ENCODE measurements at places on chromosomes 5 and 9.
A peak's percentile ranks its signal among the peaks of the same experiment; 100 is the strongest.

- no peak for DNase-seq
- H3K27me3 ChIP-seq = no peaks in the 10 kb centered on the region
Observed at GRCh38 chr9:94157050-94157801, 73.0 kb downstream of the PTPDC1 start.

DNA sequence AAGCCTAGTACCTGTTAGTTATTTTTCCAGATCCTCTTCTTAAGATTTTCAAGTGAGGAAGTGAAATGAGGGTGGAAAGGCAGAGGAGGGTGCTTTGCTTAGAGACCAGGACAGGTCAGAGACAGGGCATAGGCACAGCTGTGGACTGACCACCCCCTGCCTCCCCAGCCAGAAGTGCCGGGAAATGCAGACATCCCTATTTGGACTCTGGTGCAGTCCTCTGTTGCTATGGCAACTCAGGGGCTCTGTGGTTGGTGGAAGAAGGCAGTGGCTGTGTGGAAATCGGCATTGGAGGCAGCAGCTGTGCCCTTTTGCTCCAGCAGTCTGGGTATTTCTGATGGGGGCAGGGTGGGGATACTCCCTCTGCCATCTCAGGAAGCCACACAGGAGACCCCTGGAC is 43.3 kb upstream of the NDFIP1 start:
- H3K36me3 ChIP-seq = no peaks in the 10 kb centered on the region
- no peaks in the 10 kb centered on the region for H3K27me3 ChIP-seq
- H3K27ac ChIP-seq = no peak overlapping the region
- DNase-seq = no peak

GRCh38 chr5:69024241-69024651 is 69.6 kb upstream of the SLC30A5 start:
- H3K27me3 ChIP-seq = peaks cover 6% of the 10 kb centered on the region
- no peak overlapping the region for H3K27ac ChIP-seq
- DNase-seq = peak; percentile 22

DNA sequence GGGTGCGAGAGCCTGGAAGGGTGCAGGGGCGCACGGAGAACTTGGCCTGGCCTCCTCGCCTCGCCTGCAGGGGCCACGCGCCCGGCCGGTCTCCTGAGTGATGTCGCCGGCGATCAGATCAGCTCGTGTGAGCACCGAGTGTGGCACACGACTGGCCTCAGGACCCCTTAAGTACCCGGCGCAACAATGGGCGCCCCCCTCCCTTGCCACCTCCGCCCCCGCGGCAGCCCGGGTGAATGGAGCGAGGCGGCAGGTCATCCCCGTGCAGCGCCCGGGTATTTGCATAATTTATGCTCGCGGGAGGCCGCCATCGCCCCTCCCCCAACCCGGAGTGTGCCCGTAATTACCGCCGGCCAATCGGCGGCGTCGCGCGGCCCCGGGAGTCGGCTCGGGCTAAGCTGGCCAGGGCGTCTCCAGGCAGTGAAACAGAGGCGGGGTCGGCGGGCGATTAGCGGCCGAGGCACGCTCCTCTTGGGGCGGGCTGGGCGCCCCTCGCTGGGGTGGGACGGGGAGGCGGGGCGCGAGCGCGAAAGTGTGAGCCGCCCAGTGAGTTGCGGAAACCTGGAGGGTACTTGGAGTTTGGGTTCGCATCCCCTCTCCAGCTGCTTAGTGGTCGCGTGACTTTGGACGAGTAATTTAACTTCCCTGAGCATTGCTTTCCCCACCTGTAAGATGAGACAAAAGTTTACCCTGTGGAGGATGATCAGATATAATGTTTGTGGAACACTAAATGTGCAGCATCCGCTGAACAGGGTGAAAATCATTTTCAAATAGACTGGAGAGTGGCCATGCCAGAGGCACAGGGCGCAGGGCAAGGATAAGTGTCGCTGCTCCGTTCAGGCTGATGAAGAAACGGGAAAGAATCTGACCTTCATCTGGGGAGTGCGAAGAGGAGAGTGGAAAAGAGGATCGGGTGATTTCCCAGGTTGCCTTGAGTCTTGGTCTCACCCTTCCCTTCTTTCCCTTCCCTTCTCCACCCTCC is at the start of gene NEUROG1:
Gene NEUROG1, minus strand, starts transcription at position 145 of the 982 bp plus-strand sequence. CDS start 274 bp downstream, outside the sequence.
- H3K36me3 ChIP-seq = no peaks in the 10 kb centered on the region
- no peak within 1 kb of the TSS for H3K27ac ChIP-seq
- peak within 1 kb of the TSS; percentile 40 for H3K4me3 ChIP-seq
- no peak for DNase-seq

- no peak for DNase-seq
- peaks cover 15% of the 10 kb centered on the region for H3K27me3 ChIP-seq
- peaks cover 3% of the 10 kb centered on the region for H3K36me3 ChIP-seq
- no peaks in the 10 kb centered on the region for H3K4me1 ChIP-seq
Observed at GRCh38 chr9:97176206-97176605, 131.3 kb upstream of the CCDC180 start.

DNA sequence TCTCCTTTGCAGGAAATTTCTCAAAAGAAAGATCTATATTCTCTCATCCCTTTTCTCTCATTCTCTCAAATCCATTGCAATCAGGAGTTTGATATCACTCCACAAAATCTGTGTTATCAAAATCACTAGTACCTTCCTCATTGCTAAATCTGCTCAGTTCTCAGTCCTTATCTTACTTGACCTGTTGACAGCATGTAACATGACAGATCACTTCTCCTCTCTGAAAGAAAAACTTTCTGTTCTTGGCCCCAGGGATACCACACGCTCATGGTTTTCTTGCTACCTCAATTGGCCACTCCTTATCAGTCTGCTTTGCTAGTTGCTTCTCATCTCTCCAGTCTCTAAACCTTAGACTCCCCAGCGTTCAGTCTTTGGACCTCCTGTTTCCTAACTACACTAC is 22.1 kb downstream of the SRP19 start:
- H3K27ac ChIP-seq = no peak overlapping the region
- H3K36me3 ChIP-seq = peaks cover 20% of the 10 kb centered on the region
- H3K4me1 ChIP-seq = peaks cover 22% of the 10 kb centered on the region
- no peaks in the 10 kb centered on the region for H3K27me3 ChIP-seq
- DNase-seq = no peak

- DNase-seq = no peak
- H3K4me3 ChIP-seq = no peak overlapping the region
- no peaks in the 10 kb centered on the region for H3K27me3 ChIP-seq
- H3K4me1 ChIP-seq = no peaks in the 10 kb centered on the region
- no peak overlapping the region for H3K27ac ChIP-seq
Observed at GRCh38 chr5:149496166-149496565, 55.1 kb downstream of the CSNK1A1 start.

- no peak overlapping the region for H3K4me3 ChIP-seq
- no peak overlapping the region for H3K27ac ChIP-seq
Observed at GRCh38 chr9:101977614-101978210, 239.3 kb upstream of the GRIN3A start.

Data from activated T-cell treated with anti-CD3 and anti-CD28 coated beads, Interleukin-2, amount 50 U/mL, for 72 hours (primary cell).